H4 (cell line): ENCODE measurements at places on chromosomes 7 and 10. TPM values are rescaled to one million over a fixed set of nuclear protein-coding genes. Genes with fewer than 3 reads are reported as not detected.

CAMK2B gene
- 0.06 TPM in 1 of 2 replicates, not detected in the other for total RNA-seq

NOS3 gene
- 0.29 and 0.60 TPM in 2 replicates for total RNA-seq

MYL10 gene
- total RNA-seq = not detected in 2 replicates

SYPL1 gene
- 57.8 and 65.2 TPM in 2 replicates for total RNA-seq

CFAP69 gene
- total RNA-seq = 1.3 and 1.8 TPM in 2 replicates

HABP2 gene
- not detected in 2 replicates for total RNA-seq

GBX1 gene
- not detected in 2 replicates for total RNA-seq

HTR7 gene
- total RNA-seq = 23.6 and 27.7 TPM in 2 replicates

CALML5 gene
- not detected in 2 replicates for total RNA-seq

ARHGEF35 gene
- 0.43 and 0.93 TPM in 2 replicates for total RNA-seq

ADIRF gene
- not detected in 2 replicates for total RNA-seq

SRGN gene
- 3.9 and 5.0 TPM in 2 replicates for total RNA-seq

CTBP2 gene
- 58.2 and 69.8 TPM in 2 replicates for total RNA-seq

SPAM1 gene
- not detected in 2 replicates for total RNA-seq
